ENCODE measurements at places on chromosomes 2 and 18.

- no peak for DNase-seq
Measured at GRCh38 chr18:40524881-40525280, 1430.2 kb upstream of the PIK3C3 start.

DNA sequence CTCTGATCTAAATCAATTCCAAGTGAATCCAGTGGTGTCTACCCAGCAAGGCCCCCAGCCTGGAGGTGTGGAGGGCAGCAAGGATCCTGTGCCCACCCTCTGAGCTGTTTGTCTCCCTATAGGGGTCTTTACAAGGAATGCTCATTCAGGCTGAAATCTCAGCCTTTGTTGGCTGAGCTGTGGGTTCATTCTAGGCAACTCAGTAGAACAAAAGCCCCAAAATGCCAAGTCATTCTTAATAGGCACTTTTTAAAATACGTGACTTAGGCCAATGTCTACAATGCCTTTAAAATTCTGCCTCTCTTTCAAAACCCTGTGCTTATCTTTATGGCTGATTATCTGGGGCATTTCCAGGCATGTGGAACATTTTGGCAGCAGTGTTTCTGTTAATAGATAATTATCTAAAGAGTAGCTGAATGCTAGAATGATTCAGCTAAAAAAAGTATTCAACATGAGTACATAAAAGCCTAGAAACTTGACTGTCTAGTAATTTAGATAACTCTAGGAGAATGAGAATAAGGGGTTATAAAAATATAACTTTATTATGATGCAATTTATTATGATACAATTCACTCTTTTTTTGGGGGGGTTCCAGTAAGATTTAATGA is 7.4 kb downstream of the UGT1A6 start:
- DNase-seq, result no peak

GRCh38 chr18:8662560-8663255 is 42.6 kb upstream of the MTCL1 start:
- DNase-seq, result no peak

- peak; percentile 31 for DNase-seq
Measured at GRCh38 chr2:27249891-27250651, 12.8 kb downstream of the SLC30A3 start.

GRCh38 chr2:159044804-159045286 is 76.4 kb downstream of the TANC1 start:
- no peak for DNase-seq

DNA sequence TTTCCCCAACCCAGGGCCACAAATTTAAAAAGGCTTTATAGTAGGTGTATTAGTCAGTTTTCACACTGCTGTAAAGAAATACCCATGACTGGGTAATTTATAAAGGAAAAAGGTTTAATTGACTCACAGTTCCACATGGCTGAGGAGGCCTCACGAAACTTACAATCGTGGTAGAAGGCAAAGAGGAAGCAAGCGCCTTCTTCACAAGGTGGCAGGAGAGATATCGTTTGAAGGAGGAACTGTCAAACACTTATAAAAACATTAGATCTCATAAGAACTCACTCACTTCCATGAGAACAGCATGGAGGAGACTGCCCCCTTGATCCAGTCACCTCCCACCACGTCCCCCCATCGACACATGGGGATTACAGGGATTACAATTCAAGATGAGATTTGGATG is 70.4 kb downstream of the FECH start:
- no peak for DNase-seq

- DNase-seq, result no peak
Measured at GRCh38 chr18:50671376-50671775, 111.5 kb downstream of the MAPK4 start.

GRCh38 chr2:109446278-109447131 is 167.3 kb downstream of the SEPTIN10 start:
- no peak for DNase-seq

DNA sequence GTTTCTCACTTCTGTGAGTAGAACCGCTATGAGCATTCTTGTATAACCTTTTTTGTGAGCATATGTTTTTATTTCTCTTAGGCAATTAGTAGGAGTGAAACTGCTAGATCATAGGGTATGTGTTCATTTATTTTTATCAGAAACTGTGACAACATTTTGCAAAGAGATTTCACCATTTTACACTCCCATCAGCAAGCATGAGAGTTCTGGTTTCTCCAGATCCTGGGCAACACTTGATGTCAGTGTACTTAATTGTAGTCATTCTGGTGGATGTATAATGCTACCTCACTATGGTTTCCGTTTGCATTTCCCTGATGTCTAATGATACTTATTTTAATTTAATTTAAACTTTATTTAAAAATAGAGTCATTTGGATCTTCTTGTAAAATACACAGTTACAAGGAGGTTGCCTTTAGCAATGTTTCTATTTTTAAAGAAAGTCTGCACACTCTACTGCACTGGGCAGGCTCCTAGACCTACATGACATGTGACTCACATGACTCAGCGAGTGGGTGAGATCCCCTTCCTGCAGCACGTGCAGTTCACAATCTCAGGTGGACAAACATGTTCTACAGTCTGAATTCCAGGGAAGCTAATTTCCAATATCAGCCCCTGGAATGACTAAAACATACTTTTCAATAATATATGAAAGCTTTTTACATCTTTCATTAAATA is 127.0 kb upstream of the BCL2L11 start:
- DNase-seq, result no peak

- DNase-seq, result no peak
Measured at GRCh38 chr18:9915291-9916076, 1.7 kb downstream of the VAPA start.

- DNase-seq, result no peak
Measured at GRCh38 chr2:174044556-174044955, 79.4 kb upstream of the SP3 start.

DNA sequence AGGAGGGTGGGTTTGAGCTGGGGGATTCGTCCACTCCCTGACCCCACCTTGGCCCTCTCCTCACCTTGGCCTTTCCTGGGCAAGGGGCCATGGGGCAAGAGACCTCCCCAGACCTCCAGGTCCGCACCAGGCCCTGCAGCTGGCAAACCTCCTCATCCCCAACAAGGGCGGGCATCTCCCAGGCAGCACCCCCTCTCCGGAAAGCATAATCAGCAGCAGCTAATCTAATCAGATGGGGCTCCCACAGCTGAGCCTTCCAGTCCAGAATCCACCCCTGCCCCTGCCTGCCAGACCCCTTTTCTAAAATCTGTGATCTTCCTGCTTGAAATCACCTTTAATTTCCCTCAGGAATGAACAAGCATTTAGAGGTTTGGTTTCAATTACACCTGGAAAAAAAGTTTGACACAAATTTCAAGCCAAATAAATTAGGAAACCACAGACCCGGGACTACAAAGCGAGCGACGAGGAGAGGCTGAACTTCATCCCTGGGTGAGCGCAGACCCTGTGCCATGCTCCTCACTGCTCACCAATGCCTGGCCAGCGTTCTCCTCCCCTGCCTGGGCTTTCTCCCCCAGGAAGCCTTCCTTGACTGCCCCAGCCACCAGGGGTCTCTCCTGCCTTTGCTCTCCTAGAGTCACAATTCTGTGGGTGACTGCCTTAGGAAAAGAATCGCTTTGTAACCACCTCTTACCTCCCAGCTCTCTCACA is 143.0 kb upstream of the MYCN start:
- no peak for DNase-seq

DNA sequence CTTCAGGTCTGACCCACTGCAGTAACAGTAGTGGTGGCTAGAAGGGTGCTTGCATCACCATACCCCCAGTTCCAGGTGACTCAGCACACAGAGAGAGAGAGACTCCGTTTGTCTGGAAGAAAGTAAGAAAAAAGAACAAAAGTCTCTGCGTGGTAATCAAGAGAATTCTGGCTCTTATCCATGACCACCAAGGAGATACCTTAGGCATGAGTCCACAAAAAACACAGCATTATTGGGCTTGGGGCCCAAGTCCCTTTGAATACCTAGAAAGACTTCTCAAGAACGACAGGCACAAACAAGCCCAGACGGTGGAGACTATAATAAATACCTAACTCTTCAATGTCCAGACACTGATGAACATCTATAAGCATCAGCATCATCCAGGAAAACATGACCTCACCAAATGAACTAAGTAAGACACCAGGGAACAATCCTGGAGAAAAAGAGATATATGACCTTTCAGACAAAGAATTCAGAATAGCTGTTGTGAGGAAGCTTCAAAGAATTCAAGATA is 21.7 kb upstream of the BAZ2B start:
- no peak for DNase-seq

DNA sequence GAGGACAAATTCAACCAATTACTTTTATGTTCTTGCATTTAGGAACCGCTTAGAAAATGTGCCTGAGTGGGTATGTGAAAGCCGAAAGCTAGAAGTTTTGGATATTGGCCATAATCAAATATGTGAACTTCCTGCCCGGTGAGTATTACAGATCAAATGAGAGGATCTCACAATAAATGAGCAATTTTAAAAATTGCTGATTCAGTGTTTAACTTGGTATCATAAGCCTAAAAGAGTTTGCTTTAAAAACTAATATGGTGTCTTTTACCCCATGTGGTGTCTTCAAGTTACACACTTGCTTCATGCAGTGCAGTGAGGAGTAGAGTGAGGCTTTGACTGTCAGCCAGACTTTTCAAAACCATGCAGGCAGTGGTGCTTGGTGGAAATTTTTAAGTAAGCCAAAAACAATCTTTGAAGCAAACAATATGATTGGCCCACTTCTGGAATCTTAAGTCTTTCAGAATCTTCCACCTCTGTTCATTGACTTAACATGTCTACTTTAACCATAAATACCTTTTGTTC is 199.6 kb downstream of the PHLPP1 start:
- DNase-seq, result no peak

DNA sequence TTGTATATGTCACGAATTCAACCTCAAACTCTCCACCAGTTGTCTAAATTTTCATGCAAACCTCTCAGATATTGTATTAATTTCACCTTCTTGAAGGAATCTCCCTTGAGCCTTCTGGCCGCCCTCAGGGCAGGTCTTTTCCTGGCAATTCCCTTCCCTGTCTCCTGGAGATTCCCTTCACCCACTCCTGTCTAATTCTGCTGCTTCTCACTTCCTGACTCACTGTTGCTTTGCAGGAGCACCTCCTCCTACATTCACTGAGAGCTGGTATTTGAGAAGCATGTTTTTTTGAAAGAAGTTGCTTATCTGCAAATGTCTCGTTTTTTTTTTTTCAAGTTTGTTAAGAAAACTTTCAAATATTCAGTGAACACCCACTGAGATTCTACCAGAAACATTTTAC is 79.9 kb upstream of the OTOS start:
- DNase-seq, result no peak

DNA sequence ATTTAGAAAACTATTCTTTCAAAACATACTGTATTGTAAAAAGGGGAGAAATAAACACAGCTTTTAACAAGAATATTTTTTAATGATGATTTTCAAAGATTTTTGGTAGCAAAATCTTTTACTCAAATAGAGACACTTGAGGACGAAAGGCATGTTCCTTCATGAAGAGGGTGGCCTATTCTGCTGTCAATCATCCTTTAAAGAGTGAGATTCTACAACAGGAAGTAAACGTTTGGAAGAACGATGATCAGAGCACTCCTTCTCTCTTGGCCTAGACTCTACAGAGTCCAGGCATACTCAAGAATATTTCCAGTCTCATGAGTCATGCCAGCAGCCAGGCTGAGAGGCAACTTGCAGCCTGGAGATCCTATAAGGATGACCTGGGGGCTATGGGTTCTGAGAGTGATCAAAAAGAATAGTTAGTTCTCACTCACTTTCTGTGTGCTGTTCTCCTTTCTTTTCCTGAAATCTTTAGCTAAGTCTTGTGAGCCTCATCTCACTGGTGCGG is 62.4 kb upstream of the TCF4 start:
- no peak for DNase-seq

DNA sequence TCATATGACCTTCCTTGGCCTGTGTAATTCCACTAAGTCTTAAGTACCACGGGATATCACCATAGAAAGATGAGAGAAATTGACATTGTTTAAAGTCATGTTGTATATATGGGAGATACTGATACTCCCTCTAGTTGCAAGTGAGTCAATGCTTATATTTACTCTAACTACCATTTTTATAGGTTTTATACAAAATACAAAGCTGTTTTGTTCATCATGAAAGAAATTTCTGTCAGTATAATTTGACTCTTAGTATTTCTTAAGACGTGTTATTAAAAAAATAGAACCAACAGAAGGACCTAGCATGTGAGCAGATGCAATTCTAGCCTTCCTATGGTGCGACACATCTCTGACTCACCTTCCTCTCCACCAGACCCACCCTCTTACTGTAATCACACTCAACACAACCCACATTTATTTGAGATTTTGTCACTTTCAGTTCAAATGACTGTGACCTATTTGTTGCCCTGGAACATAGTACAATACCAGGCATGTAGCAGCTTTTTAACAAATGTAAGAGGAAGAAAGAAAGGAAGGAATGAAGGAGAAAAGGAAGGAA is 453.1 kb downstream of the CMPK2 start:
- no peak for DNase-seq

DNA sequence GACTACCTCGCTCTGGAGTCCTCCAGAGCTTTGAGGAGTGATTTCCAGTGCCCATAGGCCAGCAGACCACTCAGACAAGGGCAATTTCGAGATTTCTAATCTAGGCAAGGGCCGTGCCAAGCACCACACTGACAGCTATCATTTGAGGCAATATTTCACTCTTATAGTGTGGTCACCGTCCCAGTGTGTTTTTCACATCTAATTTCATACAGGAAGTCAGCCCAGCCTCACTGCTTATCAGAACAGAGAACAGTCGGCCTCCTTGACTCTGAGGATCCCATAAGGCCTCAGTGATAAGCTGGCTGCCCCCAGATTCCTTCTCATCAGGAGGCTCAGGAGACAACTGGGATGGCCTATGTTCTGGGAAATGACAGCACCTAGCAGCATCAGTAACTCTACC is 581 bp downstream of the CAPN14 start:
- DNase-seq, result no peak

DNA sequence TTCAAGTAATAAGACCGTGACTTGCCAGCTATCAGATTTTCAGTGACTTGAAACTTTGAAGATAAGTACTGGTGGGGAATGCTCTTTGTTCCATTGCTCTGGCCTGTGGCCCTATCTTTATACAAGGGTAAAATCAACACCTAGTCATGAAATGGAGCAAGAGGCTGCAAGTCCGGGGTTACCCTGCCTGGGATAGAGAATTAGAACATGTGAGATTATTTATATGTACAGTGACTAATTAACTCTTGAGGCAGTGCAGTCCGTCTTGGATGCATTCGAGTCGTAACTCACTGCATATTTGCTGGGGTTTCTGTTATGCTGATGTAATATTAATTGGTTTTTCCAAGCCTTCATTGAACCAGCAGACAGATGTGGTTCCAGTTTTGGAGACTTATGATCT is 105.8 kb upstream of the LYPD6 start:
- DNase-seq, result no peak

DNA sequence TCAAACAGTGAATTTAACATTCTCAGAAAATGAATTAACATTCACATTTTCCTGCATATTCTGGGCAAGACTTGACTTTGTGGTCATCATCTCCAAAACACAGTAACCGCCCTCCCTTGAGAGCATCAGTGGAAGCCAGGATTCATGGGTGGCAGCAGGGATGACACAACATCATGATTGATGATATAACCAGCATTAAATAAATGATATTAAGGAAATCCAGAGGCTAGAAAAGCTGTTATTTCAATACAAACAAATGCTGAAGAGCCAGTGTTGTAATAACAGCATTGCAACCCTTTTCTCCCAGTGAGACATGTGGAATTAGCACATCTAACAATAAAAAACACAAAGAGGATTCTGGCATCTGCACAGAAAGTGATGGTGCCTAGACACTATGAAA is 41.1 kb downstream of the CDC42EP3 start:
- DNase-seq, result no peak

All from colonic mucosa (tissue), 4 donors.